ENCODE measurements at places on chromosomes 5 and 9.
A peak's percentile ranks its signal among the peaks of the same experiment; 100 is the strongest.

GRCh38 chr5:164742025-164742424 lies 1236.6 kb downstream of the MAT2B start:
- no peak for DNase-seq

GRCh38 chr5:162911873-162912272 lies 525.5 kb upstream of the CCNG1 start:
- no peak for DNase-seq

DNA sequence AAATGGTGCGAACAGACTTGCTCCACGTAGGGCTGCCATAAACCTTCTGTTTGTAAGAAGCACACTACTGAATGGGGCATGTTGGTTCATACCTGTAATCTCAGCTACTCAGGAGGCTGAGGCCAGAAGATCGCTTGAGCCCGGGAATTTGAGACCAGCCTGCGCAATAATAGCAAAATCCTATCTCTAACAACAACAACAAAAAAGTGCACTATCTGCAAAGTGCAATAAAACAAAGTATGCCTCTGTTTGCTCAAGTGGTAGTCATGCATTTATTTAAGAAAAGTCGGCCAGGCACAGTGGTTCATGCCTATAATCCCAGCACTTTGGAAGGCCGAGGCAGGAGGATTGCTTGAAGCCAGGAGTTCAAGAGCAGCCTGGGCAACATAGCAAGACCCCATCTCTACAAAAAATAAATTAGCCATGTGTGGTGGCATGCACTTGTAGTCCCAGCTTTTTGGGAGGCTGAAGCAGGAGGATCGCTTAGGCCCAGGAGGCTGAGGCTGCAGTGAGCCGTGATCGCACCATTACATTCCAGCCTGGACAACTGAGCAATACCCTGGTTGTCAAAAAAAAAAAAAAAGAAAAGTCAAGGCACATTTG lies 5.2 kb downstream of the ATPSCKMT start:
- no peak for DNase-seq

DNA sequence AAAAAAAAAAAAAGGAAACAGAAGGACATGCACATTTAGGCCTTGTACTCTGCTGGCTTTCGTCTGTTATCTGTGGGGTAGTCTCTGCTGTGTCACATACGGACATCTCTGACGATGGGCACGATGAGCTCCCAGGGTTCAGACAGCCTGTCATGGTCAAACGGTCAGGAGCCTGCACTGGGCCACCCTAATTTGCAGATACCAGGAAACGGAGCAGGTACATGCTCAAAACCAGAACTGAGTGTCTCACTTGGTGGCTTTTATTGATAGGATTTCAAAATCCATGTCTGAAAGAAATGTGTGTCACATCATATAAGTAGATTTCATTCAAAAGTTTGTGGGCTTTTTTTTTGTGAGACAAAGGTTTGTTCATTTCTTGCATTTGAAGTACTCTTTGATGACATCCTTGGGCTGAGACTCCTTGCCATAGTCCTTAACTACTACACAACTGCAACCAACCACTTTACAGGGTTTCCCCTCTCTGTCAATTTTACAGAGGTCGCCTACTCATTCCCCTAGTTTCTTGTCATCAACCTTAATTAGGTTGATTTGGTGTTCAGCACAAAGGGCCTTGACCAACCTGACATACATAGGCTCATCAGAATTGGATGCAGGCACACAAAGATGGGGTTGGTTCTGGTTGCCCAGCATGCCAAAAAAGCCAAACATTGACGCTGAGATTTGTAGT lies 9.0 kb downstream of the CKMT2 start:
- no peak for DNase-seq

DNA sequence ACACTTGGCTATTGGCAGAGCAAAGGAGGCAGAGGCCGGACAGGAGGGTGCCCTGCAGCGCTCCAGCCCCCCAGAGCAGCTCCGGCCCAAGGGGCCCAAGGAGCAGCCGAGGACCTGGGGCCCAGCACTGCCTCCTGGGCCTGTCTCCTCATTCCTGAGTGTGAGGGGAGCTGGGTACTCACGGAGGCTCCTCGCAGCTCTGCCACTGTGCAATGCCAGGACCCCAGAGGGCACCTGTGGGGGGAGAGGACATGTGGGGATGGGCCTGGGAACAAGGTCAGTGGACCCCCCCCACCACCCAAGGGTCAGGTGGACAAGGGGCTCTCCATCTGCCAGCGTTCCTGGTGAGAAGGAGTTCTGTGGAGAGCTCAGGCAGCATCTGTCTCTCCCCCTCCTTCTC lies 192.6 kb upstream of the PPP1R26 start:
- no peak for DNase-seq

- peak; percentile 45 for DNase-seq
These were observed 6.1 kb upstream of the RNF183 start for GRCh38 chr9:113309204-113309813.

DNA sequence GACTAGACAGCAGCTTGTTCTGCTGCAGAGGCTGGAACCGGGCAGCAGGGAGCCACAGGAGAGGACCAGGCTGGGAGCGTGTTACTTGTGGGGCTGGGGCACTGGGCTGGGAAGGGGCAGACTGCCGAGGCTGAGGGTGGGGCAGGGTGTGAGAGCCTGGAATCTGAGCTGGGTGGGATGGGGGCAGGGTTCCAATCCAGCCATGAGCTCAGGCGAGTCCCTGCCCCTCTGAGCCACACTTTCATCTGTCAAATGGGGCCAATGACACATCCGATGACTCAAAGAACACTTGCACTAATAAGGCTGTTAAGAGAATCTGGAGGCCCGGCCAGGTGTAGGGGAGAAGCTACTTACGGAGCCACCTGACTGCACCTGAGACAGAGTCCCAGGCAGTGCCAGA lies 18.7 kb upstream of the WDR38 start:
- no peak for DNase-seq

- peak; percentile 56 for DNase-seq
These were observed at the start of gene SHISAL2B for GRCh38 chr5:64690417-64691151. Gene SHISAL2B (plus strand): TSS chr5:64690503. CDS start chr5:64690624, 121 bp downstream.

DNA sequence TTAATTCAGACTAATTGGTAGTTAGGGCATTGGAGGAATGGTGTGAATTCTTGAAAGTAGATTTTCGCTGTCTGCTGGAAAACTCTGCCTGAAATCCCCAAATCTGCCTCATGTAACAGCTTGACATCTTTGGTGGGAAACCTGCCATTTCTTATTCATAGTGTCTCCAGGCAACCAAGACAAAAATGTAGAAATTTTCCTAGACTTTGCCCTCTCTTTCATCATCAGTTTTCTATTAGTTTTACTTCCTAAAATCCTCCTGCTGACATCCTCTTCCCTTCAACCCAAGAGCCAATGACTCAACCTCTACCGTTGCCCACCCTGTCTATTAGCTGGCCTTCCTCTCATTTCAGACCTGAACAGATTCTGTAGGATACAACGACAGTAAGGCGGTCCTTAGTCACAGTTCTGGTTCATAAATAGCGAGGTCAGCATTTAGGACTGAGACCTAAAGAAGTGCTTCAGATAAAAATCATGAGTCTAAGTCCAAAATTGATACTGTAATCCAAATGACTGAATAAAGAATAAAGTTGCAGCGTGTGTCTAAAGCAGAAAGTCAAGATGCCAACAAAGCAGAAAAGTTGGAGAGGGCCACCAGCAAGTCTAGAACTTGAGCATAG lies 133.9 kb downstream of the MUSK start:
- no peak for DNase-seq

GRCh38 chr5:136731241-136731900 lies 366.0 kb upstream of the TRPC7 start:
- DNase-seq, result no peak

DNA sequence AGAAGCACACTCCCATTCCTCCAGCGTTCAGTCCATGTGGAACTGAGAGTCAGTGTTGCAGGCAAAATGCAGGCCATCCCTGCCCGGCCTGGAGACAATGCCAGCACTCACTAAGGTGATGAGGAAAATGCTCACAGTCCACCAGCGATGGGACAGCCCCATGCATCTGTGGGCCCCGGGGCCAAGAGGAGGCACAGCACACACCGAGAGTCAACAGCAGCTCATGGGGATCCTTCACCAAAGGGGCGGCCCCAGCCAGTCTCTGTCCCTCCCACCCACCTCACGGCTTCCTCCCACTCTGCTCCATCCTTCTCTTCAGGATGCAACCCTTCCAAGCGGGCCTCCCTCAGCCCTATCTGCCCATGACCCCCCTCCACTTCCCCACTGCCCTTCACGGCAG lies 6.2 kb downstream of the SEMA4D start:
- no peak for DNase-seq

GRCh38 chr5:127505905-127506304 lies 11.5 kb upstream of the PRRC1 start:
- DNase-seq, result no peak

GRCh38 chr9:22100626-22101025 lies 91.5 kb upstream of the CDKN2B start:
- no peak for DNase-seq

- DNase-seq, result peak; percentile 25
These were observed 43.6 kb downstream of the CCDC192 start for GRCh38 chr5:127746756-127747155.

- DNase-seq, result no peak
These were observed 86.5 kb upstream of the CCDC112 start for GRCh38 chr5:115382989-115383388.

DNA sequence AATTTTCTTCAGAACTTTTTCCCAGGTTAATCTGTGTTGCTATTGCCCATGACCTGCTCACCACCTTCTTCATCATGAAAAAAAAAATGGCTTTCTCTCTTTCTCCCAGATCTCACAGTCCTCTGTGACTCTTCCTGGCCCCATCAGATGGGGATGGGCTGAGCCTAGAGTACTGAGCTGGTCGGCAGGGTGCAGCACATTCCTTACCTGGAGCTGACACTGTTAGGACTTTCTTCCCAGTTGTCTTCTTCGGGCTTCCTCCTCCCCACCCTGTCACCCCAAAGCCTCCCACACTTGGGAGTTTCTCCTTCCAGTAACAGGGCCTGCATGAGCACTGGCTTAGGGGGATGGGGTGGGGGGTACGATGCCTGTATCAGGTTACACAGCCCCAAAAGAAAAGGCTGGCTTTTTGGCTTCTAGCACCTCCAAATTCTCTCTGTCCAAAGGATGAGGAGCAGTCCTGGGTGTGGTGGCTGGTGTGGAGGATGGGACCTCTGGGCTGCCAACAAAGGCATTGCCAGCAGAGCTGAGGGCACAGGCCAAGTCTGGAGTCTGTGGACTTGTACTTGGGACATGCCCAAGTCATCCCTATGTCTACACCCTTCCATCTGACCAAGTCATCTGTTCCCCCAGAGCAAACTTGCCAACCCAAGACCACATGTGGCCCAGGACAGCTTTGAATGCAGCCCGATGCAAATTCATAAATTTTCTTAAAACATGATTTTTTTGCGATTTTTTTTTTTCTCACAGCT lies 68.0 kb upstream of the HSPA9 start:
- DNase-seq, result no peak

GRCh38 chr5:87258507-87258906 lies 9.2 kb upstream of the RASA1 start:
- no peak for DNase-seq

DNA sequence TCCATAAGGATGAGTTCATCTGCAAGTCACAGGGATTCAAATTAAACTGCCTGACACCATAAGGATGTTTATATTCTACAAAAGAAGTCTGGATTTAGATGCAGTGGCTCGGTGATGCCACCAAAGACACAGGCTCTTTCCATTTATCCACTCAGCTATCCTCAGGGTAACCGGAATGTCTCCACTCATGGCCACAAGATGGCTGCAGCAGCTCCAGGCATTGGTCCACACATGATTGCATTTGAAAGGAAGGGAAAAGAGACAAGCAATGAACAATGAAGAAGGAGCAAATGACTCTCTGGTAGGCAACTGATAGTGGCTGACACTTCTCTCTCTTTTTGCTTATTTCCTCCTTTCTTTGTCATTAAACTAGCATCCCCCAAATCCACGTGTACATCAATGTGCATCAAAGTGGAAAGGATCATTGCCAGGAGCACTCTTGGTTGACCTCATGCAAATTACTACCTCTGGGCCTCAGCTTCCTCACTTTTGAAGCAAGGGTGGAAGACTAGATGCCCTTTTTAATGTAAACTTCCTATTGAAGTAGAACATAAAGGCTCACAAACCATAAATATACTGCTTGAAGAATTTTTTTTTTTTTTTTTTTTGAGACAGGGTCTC lies 7.2 kb upstream of the SNX30 start:
- no peak for DNase-seq

GRCh38 chr9:93818827-93819472 lies 136.2 kb downstream of the BARX1 start:
- no peak for DNase-seq

DNA sequence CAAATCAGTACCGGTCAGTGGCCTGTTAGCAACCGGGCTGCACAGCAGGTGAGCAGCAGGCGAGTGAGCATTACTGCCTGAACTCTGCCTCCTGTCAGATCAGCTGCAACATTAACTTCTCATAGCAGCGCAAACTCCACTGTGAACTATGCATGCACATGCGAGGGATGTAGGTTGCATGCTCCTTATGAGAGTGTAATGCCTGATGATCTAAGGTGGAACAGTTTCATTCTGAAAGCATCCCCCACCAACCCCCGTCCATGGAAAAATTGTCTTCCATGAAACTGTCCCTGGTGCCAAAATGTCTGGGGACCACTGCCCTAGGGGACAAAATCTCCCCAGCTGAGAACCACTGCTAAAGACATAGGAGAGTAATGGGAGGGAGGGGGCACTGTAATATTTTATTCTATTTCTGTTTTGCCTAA lies 51.1 kb downstream of the P4HA2 start:
- no peak for DNase-seq

DNA sequence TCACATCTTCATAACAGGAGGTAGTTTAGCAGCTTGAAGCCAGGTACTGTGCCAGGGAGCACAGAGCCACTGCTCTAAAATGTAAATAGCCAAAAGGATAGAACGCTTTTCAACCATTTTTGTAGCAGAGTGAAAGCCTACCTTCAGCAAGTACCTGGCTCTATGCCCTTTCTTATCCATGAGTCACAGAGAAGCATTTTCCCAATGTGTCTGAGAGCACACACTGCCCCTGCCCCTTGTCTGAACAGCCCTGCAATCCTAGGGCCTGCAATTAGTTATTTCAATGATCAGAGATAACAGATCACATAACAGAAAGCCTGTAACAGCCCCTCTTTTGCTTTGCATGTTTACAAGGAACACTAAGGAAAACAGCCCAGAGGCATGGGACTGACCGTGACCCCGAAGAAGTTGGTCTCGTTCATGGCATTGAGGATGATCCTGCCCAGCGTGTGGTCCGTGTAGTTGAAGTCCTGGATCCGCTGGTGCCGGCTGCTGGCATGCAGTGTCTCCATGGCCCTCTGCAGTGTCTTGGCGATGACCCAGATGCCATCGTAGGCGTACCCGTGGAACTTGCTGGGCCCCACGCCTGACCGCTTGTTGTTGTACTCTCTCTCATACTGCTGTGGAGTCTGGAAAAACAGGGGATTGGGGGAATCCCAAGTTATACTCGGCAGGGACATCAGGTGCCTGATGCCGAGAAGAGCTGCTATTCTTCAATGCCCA lies 198.3 kb upstream of the TBC1D2 start:
- no peak for DNase-seq

- no peak for DNase-seq
These were observed 275.0 kb upstream of the SGCD start for GRCh38 chr5:156051972-156052371.

GRCh38 chr5:158471535-158471924 lies 612.6 kb upstream of the CLINT1 start:
- DNase-seq, result no peak

GRCh38 chr9:38352530-38353328 lies 39.8 kb upstream of the ALDH1B1 start:
- DNase-seq, result no peak

- peak; percentile 92 for DNase-seq
These were observed 54.5 kb downstream of the DIAPH1 start for GRCh38 chr5:141564216-141564692.

- no peak for DNase-seq
These were observed 335.3 kb upstream of the PANK3 start for GRCh38 chr5:168914491-168914890.

Measured in ACHN (cell line).